Adipocyte (in vitro differentiated cells): ENCODE measurements at places on chromosomes 12 and 14.

DNA sequence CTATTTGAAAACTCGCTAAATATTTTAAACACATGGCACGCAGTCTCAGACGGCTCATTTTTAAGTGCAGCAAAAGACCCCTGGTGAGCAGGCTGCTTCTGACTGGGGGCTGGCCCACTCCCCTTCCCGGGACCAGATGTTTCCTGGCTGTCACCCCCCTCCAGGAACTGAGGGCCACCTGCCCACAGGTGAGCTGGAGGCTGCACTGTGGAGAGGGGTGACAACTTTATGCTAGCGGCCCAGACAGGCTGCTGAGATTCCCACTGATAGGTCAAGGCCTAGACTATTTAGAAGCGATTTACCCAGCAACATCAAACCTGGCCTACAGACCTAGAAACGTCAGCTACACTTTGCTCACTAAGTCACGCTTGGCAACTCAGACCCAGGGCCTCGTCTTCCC lies 92.1 kb downstream of the BCL11B start:
- DNase-seq = no peak

GRCh38 chr12:51395283-51396230 lies 4.4 kb upstream of the GALNT6 start:
- DNase-seq = no peak

GRCh38 chr12:117412465-117413188 lies 51.2 kb upstream of the NOS1 start:
- no peak for DNase-seq

GRCh38 chr14:61080591-61081010 lies 99.6 kb downstream of the SLC38A6 start:
- DNase-seq = peak; percentile 84

- peak; percentile 91 for DNase-seq
Measured at GRCh38 chr12:131827961-131828534, at the start of gene MMP17. MMP17 (plus strand) TSS chr12:131828393; CDS start chr12:131828495, 102 bp downstream.

- peak; percentile 39 for DNase-seq
Measured at GRCh38 chr12:4506870-4507269, 31.8 kb upstream of the RAD51AP1 start.

- peak; percentile 36 for DNase-seq
Measured at GRCh38 chr14:29724991-29725390, 202.7 kb downstream of the PRKD1 start.
